ENCODE measurements at places on chromosomes 6 and 20. TPM values are rescaled to one million over a fixed set of nuclear protein-coding genes. Genes with fewer than 3 reads are reported as not detected.

HIVEP1 gene
- polyA plus RNA-seq, result 4.0 TPM

DNAH8 gene
- polyA plus RNA-seq, result not detected

ENPP4 gene
- polyA plus RNA-seq, result 28.5 TPM

GUCA1A gene
- polyA plus RNA-seq, result not detected

HTR1E gene
- not detected for polyA plus RNA-seq

GPR63 gene
- polyA plus RNA-seq, result 0.03 TPM

BCAS4 gene
- 0.38 TPM for polyA plus RNA-seq

PBOV1 gene
- not detected for polyA plus RNA-seq

TREM1 gene
- 4.0 TPM for polyA plus RNA-seq

PTCRA gene
- polyA plus RNA-seq, result 0.09 TPM

SCUBE3 gene
- 0.04 TPM for polyA plus RNA-seq

Measured in psoas muscle (tissue), 8 donors.